HEK293T (cell line): ENCODE measurements at places on chromosomes 4 and X.

DNA sequence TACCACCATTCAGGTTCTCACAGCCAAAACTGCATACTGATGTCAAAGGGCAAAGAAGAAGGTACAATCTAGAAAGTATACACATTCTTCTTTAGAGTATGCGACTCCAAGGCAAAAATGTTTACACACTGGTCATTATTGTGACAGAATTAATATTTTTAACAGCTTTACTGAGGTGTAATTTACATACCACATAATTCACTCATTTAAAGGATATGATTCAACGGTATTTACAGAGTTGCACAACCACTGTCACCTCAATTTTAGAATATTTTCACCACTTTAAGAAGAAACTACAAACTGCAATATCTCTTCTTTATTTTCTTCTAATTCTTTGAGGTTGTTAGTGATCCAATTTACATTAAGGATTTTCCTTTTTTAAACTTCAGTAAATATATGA, 325.4 kb upstream of the SMIM31 start:
- no peak for DNase-seq

GRCh38 chr4:52173470-52174045, 122.5 kb downstream of the SPATA18 start:
- no peak for DNase-seq

- DNase-seq: no peak
Observed at GRCh38 chr4:80007745-80008149, 65.3 kb downstream of the ANTXR2 start.

DNA sequence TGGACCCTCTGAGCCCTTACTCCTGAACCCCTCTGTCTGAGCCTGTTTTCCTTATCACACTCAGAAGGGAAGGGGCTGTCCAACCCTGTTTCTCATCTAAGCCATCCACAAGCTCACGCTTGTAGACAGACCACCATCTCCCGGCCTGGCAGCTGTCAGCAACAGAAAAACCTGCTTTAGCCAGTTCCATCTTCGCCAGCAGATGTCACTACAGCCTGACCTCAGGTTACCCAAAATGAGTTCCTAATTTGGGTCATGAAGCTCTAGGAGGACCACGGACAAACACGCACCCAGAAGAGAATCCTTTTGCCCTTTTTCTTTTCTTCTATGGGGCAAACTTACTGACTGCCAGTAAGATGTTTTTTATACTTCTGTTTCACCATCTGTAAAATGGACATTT, 445.4 kb downstream of the BCOR start:
- DNase-seq: peak; percentile 51

GRCh38 chr4:94669672-94670664, 87.8 kb upstream of the BMPR1B start:
- no peak for DNase-seq

GRCh38 chr4:169314906-169315305, 44.1 kb upstream of the SH3RF1 start:
- DNase-seq: peak; percentile 61

DNA sequence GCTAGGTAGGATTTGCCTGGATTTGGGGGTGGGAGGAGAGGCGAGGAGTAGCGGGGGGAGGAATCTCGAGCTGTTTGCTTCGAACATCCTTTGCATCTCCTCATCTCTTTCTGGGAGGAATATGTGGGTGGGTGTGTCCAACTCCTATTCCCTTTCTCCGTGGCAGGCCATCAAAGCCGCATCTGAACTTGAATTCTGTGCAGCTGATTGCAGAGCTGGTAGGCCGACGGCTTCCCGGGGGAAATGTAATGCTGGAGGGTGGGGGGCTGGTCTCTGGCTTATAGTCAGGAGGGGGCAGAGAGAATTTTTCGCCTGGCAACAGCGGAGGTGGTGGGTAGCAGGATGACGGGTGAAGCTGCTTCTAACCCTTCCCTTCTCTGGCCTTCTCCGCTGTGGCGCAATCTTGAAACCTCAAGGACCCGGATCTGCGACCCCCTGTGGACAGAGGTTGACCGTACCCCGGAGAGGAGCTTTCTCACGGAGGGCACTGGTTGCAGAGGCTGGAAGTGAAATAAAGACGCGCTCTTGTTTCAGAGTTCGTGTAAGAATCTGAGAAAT, 628 bp downstream of the ZCCHC12 start:
- DNase-seq: no peak

DNA sequence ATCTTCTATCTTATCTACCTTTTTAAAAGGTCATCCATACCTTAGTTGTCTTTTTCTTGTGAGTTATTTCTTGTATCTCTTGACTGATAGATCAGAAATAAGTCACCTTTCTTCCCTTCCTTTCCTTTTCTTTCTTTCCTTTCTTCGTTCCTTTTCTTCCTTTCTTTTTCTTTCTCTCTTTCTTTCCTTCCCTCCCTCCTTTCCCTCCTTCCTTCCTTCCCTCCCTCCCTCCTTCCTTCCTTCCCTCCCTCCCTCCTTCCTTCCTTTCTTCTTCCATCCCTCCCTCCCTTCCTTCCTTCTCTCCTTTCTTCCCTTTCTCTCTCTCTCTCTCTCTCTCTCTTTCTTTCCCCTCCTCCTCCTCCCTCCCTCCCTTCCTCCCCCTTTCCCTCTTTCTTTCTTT, 93.5 kb downstream of the CEP135 start:
- no peak for DNase-seq

DNA sequence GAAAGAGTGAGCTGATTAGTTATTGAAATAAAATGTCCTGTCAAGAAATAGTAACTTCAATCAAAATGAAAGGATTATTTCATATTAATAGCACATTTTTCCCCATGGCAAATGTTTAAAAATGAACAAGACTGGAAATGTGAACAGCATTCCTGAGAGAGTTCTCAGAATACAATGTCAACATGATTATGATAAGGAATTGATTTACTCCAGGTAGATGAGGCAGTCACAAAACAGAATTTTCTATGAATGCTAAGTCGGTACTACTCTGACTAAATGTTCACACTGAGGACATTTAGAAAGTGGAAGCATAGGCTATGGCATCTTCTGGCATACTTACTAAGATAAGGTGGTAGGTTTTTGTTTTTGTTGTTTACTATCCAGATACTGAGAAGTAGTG, 19.4 kb upstream of the GRSF1 start:
- DNase-seq: no peak

DNA sequence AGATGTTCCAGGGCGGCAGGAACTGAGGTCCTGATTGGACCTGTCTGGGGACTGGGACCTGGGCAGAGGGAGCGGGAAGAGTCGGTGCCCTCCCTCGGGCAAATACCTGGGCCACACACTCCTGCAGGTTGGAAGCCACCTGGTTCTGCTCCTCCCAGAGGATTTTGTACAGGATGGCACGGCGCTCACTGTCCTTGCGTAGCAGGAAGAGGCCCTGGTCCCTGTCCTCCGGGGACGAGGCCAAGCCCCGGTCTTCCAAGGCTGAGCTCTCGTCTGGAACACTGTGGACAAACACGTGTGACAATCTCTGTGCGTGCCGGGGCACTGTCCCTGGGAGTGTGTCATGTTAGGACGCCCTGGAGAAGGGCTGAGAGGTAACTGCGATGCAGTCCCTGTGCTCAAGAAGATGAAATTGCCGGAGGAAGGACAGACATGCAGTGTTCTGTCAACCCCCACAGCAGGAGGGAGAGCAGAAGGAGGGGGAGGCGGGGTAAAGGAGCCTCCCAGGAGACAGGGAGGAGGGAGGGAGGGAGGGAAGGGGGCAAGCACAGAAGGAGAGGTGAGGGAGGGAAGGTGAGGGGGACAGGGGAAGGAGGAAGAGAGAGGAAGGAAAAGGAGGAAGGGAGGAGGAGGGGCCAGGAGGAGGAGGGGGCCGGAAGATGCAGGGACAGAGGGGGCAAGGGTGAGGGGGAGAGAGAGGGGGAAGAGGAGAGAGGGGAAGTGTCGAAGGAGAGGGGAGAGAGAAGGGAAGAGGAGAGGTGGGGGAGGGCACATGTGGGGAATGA, 29.0 kb downstream of the PDHA1 start:
- no peak for DNase-seq
